CD4-positive, alpha-beta T cell treated with Interleukin-4 for 1 hour (primary cell): ENCODE measurements at places on chromosomes 6 and 20.

GRCh38 chr20:63382551-63383300 is 21.6 kb upstream of the CHRNA4 start:
- DNase-seq: no peak

DNA sequence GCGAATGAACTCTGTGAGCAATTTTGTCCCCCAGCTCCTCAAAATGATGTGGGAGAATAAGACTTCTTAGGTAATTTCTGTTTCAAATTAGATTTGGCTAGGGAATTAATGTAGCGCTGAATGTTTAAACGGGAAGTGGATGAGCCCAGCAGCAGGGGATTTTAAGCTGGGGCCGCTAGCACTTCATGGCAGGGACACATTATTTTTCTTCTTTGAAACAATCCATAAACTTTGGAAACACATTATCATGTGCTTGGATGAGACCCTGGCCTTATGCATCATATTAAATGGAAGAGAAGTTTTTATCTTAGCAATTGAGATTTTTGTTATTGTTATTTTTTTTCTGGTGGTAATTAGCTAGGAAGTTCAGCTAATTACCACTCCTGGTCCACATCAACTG is 74.2 kb upstream of the FUCA2 start:
- no peak for DNase-seq

DNA sequence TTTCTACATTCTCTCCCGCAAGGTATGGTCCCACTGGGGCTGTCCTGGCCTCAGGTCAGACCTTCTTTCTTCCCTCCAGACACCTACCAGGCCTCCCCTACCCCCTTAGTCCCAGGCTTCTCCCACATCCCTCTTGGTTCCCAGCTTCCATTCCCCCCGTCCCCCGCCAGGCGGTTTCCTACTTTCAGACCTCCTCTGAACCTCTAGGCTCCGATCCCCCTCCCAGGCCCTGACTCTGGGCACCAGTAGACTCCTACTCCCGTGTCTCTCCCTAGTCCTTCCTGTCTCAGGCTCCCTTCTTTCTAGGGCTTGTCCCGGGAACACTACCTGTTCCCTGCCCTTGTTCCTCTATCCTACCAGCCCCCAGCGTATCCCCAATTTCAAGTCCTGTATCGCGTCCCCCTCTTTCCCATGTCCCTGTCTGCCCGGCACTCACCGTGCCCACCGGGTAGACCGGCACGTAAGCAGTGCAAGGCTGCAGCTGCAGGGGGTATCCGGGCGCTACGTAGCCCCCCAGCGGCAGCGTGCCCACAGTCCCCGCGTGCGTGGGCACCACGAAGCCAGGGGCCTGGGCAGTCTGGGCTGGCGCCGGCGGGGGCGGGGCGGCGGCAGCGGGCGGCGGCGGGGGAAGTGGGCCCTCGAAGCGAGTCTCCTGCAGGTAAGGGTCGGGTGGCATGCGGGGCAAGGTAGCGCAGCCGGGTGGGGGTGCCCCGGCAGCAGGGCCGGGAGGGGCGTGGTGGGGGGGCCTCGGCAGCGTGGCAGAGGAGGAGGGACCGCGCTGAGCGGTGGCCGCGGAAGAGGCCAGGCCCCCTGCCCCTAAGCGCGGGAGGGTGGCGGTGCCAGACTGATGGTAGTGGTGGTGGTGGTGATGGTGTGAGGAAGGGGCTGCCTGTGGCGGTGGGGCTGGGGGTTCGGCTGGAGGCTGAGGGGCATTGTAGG is 1.5 kb downstream of the PRRT1 start:
- no peak for DNase-seq

DNA sequence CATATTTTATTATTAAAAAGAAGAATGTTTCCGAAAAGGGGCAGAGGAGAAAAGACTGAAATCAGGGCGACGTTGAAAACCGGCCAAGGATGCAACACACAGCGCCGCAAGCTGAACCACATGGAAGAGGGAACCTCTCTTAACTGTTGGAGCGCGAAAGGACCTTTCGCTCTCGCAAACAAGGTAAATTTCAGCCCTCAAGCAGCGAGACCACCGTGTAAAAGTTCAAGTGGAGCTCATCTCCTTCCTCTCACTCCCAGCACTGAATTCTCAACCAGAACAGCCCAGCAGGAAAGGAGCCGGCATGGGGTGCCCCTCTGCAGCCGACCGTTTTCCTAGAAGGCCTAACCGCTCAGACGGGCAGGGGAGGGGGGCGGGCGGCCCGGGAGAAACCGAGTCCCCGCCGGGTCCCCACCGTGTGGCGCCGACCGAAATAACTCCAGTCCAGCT is 621 bp downstream of the GPR63 start:
- no peak for DNase-seq

DNA sequence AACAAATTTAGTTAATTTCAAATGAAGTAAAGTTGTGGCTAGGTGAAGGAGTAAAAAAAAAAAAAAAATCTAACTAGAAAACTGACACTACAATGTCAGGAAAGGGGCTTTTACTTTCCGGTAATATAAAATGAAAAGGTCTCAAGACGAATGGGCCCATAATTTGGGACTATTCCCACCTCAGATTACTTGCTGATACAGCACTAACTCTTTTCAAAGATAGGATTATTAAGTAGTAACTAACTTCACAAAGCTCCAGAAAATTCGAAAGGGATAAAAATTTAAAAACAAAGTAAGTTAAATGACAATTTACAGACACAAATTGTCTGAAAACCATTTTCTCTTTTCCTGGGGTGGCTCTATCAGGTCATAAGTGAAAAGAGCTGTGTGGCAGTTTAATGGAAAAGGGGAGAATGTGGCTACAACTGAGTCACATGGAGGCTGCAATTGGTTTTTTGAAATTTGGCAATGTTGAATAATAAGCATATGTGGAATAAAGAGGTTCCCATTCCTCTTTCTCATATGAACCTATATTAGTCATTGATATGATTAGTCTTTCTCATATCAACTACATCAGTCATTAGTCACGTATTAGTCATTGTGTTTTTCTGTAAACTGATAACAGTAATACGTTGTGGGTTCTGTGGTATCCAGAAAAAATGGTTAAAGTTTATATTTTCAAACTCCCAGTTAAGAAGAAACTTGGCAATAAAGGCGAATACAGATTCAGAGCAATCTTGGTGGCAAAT is 78.0 kb downstream of the RWDD2A start:
- no peak for DNase-seq

- no peak for DNase-seq
Observed at GRCh38 chr6:95423331-95423730, 154.0 kb upstream of the MANEA start.

DNA sequence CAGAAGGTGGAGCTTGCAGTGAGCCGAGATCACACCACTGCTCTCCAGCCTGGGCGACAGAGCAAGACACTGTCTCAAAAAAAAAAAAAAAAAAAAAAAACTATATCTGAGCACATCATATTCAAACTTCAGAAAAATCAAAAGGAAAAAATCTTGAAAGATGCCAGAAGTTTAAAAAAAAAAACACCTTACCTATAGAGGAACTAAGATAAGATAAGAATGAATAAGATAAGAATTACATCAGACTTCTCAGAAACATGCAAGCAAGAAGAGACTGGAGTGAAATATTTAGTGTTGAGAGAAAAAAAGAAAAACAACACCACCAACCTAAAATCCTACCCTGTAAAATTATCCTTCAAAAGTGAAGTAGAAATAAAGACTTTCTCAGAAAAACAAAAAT is 116.8 kb upstream of the ARID1B start:
- DNase-seq: no peak

GRCh38 chr20:1373614-1374013 is 19.2 kb downstream of the FKBP1A start:
- DNase-seq: no peak
